GM12865 (cell line): ENCODE measurements at places on chromosomes 4 and X.
A peak's percentile ranks its signal among the peaks of the same experiment; 100 is the strongest.

GRCh38 chr4:146049802-146050201, 111.2 kb upstream of the ZNF827 start:
- peak; percentile 68 for DNase-seq

DNA sequence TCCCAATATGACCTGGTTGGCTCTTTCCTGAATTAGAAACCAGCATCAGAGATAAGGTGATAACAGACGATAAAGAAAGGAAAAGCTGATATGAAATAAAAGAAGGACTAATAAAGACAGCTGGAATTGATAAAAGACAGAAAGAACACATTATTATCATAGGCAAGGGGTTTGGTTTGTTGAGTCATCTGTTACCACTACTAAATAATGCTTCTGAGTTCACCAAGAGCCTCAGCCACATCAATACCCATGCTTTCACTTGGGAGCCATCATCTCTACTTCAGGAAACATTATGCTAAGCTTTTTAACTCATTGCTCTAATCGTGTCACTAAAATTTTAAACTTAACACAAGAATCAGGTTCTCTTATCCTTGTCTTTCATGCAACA, 27.6 kb downstream of the ANXA5 start:
- DNase-seq, result no peak

GRCh38 chr4:82360298-82361177, 13.3 kb downstream of the HNRNPD start:
- no peak for DNase-seq

GRCh38 chr4:169640261-169640870, 20.0 kb downstream of the CLCN3 start:
- DNase-seq, result no peak

- DNase-seq, result no peak
These were observed 1.4 kb downstream of the MAMLD1 start for GRCh38 chrX:150364347-150365050.

DNA sequence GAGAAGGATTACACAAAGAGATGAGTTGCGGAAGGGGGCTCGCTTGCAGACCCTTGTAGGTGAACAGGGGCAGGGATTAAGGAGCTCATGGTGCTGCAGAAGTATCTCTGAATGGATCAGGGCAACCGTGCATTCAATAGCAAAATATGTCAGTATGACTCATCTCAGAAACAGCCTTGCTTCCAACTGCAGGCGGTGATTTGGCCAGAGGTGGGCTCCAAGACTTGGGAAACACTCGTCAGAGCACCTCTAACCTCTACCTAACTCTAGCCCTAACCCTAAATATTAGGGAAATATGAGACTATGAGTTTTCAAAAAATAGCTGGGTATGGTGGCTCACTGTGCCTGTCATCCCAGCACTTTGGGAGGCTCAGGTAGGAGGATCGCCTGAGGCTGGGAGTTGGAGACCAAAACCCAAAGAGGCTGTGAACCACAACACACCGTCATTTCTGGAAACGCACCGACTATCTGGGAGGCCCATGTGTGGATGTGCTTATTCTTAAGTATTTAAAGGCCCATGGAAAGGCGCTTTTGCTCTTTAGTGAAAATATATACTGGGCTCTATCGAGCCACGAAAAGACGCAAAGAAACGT, 102.6 kb downstream of the DHRSX start:
- no peak for DNase-seq

DNA sequence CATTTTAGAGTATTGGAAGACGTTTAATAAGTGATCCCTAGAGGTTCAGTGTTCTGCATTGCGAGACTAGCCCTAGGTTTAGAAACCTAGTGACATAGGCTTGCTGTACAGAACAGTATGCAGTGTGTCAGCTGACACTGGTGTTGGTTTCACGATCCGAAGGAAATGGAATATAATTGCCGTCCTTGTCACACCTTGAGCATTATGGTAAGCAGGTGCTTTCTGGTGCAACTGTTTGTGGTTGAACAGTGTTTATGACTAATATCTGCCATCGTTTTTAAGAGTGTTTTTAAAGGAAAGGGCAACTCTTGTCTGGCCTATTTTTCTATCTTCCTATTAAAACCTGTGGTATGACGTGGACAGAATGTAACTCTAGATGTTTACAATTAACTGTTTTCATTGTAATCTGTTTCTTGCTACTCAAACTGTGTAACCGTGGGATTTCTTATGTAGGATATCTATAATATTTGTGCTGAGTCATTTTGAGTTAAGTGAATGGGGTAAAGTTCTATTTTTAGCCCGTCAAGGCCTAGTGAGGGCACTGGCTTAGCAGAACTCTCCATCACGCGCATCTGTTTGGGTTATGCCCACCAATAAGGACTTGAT, 53.8 kb upstream of the TBC1D14 start:
- peak; percentile 91 for DNase-seq

- DNase-seq, result no peak
These were observed 72.2 kb downstream of the MAML3 start for GRCh38 chr4:140081641-140082390.

GRCh38 chr4:73721435-73721834, 18.9 kb upstream of the CXCL8 start:
- DNase-seq, result no peak

DNA sequence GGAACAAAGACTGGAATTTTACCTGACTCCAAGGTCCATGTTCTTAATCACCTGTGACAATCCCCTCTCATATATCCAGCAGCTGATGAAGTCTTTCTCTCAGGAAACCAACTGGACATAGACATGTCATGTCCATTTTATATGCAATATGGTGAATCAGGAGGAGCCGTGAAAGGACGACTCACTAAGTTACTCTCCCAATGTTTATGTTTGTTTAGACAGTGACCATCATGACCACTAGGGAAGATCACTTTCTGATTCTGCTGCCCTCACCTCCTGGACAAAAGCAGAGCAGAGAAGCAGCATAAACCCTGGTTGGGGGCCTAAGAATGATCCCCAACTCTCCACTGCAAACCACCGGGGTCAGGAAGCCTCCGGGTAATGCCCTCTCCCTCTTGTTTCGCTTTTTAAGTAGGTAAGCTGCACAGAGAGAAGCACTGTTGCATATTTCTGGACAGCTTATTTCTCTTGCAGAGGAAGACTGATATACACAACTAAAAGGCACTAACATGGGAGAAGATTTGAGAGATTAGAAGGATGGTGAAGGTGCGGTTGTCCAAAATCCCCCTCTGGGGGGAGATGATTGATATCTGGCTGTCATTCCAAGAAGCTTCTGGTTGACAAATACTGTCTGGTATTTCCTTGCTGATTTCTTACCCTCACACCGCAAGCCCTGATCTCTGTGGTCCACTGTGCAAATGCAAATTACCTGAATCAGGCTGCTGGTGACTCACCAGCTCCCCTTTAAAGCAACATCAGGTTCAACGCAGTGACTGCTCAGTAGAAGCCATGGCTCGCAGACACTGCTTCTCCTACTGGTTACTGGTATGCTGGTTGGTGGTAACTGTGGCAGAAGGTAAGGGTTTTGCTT, at the start of gene ODAPH:
ODAPH (plus strand) TSS at position 773 of the 871 bp plus-strand sequence; CDS start at position 790, 17 bp downstream.
- DNase-seq, result peak; percentile 84
